ENCODE measurements at places on chromosomes 12 and 14.

GRCh38 chr12:47107926-47108325, 28.2 kb upstream of the AMIGO2 start:
- DNase-seq = no peak

GRCh38 chr12:57118711-57119271, 7.6 kb upstream of the STAT6 start:
- no peak for DNase-seq

DNA sequence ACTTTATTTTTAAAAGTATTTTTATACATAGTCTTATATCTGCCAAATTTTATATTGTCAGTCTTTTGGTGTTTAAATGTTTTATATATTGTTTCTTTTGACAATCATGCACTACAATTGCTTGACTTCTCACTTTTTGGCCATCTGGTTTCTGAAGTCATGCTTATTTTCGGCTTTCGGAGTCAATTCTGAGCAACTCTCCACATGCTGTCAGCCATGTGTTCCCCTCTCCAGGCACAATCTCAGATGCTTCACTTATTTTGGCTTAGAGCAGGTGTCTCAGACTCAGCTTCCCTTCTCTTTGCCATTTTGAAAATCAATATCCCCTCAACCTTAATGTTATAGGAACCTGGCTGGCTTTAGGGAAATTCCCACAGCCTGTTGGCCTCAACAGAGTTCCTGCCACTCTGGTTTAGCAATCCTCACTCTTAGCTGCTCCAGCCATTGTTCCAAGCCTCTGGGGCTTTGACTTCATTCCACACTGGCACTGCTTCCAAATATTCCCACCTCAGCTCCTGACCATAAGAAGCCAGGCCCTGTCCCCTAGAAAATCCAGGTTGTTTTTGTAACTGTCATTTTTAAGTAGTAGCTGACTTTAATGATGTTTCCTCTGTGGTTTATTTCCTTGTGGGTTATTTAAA, 125.5 kb upstream of the FAR2 start:
- DNase-seq = no peak

DNA sequence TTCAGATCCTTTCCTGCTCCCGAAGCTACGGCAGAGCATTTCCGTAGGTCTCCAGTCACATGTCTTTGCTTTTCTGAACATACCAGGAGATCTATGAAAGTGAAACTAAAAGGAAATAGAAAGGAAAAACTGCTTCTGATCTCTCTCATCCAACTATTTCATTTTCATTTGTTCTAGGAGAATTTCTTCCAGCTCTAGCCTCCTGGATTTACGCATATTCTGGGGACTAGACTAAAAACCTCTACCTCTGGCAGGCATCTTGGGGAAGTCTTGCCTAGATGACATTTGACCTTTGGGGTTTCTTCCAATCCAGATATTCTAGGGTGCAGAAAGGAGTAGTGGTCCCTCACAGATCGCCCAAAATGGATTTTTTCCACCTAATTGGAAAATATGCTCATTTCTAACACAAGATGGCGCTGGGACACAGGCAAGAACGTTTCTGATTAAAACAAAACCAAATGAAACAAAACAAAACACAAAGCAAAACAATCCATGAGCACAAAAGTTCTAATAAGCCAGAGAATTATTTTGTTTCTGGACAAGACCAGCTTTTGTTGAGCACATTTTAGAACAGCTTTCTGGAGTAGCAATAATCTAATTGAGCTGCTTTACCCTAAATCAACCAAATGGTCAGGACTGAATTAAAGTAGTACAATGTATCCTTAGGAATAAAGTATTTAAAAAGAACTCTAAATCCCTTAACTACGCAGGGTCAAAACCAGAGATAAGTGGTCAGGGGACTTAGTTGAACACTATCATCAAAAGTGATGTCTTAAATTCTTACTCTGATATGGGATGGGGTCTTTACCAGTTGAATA, 12.3 kb upstream of the PARP11 start:
- DNase-seq = no peak

DNA sequence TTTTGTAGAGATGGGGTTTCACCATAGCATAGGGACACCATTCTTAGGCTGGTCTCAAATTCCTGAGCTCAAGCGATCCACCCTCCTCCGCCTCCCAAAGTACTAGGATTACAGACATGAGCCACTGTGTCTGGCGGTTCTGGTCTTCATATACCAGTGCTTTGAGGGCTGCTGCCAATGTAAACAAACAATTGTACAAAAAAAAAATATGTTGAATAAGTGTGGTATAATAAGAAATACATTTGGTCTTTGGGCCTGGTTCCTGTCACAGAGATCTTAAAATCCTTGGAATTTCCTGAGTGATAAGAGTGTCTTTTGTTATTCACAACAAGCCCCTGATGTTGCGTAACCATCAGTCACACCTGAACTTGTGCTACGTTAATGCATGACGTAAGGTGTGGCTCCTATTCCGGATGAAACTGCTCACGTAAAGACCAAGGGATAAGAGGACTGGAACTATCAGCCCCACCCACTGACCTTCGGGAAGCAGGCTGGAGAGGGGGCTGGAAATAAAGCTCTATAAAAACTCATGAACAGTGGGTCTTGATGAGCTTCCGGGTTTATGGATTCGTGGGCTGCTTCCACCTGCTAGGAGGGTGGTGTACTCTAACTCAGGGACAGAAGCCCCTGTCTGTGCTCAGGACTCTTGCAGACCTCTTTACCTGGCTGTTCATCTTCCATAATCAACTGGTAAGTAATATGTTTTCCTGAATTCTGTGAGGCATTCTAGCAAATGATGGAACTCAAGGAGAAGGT, 16.5 kb upstream of the RIMKLB start:
- DNase-seq = no peak

DNA sequence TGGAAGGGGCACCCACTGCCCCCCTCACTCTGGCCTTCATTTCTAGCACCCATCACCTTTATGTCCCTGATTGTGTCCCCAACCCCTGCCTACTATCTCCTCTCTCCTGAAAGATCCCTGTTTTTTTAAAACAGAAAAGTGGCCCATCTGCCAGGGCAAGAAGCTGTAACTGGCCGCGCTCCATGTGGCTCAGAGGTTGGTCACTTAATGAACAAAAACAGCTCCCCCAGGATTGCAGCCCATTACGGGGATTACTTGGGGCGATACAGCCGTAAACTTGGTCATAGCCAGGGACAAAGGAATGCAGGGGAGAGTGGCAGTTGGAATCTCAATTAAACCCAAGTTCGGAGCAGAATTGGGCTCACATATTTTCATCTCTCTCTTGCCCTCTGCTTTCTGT, 34.8 kb upstream of the VSX2 start:
- no peak for DNase-seq

DNA sequence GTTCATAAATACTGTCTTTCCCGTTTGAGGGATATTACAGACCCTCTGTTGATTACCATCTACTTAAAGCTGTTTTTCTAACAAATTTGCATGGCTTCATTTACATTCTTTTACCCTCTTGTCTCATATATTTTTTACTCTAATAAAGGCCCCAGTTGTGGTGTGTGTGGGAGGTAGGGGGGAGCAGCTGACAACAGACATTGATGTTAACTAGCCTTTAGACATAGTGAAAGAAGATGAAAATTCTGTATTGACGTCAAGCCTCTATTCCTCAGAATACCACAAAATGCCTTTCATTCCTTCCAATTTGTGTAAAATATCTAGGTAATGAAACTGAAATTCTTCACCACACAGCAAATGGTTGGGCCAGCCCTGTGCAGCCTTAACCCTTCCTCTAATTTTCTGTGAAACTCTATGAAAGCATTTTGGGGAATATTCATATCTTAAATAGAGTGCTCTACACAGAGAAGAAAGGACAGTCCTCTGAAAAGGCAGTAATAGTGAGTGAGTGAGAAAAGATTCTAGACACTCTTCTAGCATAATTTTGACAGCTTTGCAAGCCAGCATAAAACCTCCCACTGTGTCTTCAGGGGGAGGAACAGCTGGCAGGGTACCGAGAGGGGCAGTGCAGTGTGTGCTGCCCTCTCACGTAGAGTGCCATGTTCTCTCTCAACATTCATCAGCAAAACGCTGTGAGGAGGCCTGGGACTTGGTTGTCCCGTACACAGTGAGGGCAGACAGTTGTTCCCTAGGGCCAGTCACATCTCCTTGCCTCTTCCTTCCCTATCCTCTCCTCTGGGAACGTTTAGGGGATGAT, 20.1 kb upstream of the CERS5 start:
- DNase-seq = no peak

- DNase-seq = no peak
Observed at GRCh38 chr12:87020071-87020470, 763.9 kb upstream of the MGAT4C start.

DNA sequence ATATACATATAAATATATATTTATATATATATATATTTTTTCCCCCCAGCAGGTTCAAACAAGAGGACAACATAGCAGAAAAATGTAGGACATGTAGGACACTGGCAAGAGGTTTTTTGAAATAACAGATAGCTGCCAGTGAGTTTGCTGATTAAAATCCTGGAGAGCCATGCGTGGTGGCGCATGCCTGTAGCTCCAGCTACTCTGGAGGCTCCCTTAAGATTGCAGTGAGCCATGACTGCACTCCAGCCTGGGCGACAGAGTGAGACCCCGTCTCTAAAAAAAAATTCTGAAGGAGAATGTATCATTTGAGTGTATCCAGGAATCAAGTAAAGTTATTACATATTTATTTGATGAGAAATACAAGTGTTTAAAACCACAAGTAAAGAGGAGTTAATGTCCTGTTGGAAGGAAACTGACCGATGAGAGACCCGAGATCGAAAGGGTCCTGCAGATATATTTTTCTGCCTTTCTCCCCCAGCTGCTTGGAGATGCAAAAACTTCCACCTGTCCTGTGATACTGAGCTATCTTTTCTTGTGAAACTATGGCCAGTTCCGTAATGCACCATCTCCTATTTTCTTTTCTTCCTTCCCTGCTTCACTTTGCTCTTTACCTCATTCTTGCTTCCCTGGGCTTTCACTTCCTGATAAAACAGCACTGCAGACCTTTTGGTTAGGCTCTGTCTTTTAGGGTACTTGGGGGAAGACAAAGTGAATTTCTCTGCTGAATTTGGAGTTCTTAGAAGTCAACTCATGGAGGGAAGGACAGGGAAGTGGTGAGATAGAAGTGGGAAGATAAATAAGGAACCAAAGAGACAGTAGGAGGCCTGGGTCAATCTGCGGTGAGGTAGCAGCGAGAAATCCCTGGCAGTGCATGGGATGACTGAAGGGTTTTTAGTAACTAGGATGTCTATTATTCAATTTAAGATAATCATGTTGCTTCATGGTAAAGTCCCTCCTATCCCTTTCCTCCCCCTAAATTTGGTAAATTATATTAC, 41.2 kb upstream of the SLC2A13 start:
- no peak for DNase-seq

- DNase-seq = no peak
Observed at GRCh38 chr14:102046337-102047278, 40.2 kb downstream of the HSP90AA1 start.
